Activated naive CD4-positive, alpha-beta T cell (primary cell): ENCODE measurements at places on chromosomes 6 and 20.

DNA sequence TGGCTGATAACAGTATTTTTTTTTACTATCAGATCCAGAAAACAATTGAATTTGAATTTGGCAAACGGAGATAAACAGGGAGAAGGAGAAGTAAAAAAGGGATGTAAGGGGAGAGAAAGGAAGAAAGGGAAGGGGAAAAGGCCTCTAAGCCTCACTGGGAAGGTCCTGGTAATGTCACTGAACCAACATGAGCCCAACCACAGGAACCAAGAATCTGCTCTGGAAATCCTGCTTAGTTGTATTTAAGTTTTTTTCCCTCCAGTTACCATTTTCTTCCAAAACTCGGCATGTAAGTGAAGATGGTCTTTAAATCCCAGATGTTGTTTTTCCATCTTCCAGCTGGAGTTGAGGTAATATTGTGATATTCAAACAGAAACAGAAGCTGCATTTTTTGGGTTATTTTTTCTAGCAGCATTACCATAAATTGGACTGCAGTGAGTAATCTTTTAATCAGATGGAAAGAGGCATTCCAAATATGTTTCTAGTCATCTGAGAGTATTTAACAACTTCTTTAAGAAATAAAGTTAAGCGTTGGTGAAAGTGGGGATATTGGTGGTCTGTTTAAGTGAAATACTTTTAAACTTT is 91.1 kb downstream of the TXNDC5 start:
- no peak for DNase-seq

- no peak for DNase-seq
Observed at GRCh38 chr6:75210885-75211739, 5.3 kb upstream of the COL12A1 start.

DNA sequence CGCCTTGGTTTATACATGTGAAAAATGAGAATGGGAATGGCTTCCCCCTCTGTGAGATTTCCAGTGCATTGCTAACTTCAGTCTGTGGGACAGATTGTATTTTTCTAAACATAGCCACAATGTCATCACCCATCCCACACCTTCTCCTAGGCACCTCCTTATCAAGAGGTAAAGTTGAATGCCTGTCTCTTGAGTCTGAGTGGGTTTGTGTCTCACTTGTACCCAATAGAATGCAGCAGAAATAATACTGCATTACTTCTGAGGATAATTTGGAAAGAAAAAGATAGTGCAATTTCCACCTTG is 27.9 kb downstream of the RIN2 start:
- DNase-seq: no peak

DNA sequence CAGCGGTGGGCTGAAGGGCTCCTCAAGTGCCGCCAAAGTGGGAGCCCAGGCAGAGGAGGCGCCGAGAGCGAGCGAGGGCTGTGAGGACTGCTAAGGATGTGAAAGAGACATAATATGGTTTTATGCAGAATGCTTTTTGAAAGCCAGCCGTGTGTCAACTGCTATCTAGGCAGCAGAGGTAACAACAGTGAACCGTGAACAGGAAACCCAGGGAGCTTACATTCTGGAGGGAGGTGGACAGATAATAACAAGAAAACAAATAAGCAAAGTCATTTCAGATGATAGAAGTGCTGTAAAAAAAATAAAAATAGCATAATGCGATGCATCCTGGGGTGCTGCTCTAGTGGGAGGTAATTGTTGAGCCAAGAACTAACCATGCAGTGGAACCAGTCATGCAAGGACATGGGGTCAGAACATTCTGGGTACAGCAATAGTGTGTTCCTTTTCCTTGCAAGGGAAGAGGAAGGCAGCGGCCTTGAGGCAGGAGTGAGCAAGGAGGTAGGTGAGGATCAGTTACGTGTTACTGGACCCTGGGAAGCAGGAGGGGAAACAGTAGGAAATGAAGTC is 134.4 kb upstream of the TMEM170B start:
- DNase-seq: no peak

GRCh38 chr6:93437491-93437890 is 18.1 kb upstream of the EPHA7 start:
- no peak for DNase-seq

DNA sequence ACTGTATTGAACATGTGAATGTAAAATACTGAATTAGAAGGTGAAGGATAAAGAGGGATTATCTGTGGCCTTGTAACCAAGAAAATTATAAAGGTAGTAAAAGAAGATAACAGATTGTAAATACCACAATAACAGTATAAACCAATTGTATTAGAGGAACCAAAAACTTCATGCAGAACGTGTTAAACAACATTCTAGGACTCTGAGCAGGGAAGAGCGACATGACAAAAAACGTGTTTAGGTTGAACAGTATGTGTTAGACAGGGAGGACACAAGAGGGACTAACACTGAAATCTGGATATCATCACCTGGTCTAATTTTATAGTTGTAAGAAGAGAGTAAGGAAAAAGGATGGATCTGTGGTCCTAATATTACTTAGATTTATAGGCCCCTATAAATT is 259.0 kb upstream of the RUNX2 start:
- no peak for DNase-seq

- DNase-seq: peak; percentile 45
Observed at GRCh38 chr20:32521780-32522525, 63.2 kb downstream of the NOL4L start.

DNA sequence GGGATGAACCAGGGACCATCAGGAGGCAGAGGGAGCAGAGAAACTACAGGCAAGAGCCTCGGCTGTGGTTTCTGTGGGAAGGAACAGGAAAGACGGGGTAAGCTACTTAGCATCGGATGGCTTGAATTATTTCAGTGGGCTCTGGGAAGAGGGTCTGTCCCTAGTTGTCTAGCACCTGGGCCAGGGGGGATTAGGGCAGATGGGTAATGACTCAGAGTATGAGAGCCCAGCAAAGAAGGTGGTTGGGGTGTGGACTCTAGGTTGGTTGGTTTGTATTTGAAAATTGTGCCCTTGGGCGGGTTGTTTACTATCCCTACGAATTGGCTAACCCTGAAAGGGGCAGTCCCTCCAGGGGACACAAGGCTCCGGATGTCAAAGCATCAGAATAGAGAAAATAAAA is 148.5 kb upstream of the TAB2 start:
- DNase-seq: no peak

- DNase-seq: no peak
Observed at GRCh38 chr6:37251211-37251780, 6.3 kb upstream of the TBC1D22B start.

DNA sequence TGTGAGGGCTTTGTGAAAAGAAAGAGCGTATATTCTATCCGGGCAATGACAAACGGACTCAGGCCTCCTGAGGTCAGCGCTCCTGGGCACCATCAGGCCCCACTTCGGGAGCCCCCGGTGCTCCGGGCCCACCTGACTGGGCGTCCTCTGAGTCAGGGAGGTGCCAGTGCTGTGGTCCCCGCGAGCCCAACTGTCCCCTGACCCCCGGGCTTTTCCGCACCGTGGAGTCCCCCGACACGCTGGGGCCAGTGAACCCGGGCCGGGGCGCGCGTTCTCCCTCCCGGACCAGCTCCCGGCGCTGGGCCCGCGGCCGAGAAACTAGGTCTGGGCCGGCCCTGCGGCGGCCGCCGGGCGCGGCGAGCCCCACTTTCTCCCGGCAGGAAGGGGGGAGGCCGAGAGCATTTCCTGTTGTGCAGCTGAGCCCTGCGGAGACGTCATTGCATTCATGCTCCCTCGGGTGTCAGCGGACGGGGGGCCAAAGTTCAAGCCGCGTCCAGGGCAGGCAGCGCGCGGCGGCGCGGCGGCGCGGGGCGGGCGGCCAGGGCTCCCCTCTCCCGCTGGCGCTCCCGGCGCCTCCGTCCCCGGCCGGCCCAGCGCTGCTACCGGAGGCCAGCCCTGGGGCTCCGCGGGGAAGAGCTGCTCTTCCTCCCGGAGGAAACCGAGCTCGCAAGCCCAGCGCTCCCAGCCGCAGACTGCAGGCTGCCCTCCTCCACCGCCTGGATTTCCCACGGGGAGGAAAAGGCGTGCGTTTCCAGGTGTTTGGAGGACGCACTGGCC is 18.3 kb downstream of the HIVEP2 start:
- peak; percentile 26 for DNase-seq

GRCh38 chr6:4319981-4320683 is 184.8 kb upstream of the ECI2 start:
- no peak for DNase-seq

- no peak for DNase-seq
Observed at GRCh38 chr20:61759286-61760065, 306.2 kb downstream of the TAF4 start.

- no peak for DNase-seq
Observed at GRCh38 chr6:69220375-69220774, 576.4 kb downstream of the LMBRD1 start.

GRCh38 chr20:25077610-25078169 is 4.3 kb downstream of the VSX1 start:
- no peak for DNase-seq

- no peak for DNase-seq
Observed at GRCh38 chr6:146850238-146850896, 251.6 kb downstream of the ADGB start.

- no peak for DNase-seq
Observed at GRCh38 chr6:167571550-167571949, 246.7 kb downstream of the TTLL2 start.

- DNase-seq: no peak
Observed at GRCh38 chr20:18671203-18671710, 83.4 kb downstream of the DTD1 start.

- DNase-seq: no peak
Observed at GRCh38 chr6:22519237-22519636, 50.1 kb upstream of the HDGFL1 start.

DNA sequence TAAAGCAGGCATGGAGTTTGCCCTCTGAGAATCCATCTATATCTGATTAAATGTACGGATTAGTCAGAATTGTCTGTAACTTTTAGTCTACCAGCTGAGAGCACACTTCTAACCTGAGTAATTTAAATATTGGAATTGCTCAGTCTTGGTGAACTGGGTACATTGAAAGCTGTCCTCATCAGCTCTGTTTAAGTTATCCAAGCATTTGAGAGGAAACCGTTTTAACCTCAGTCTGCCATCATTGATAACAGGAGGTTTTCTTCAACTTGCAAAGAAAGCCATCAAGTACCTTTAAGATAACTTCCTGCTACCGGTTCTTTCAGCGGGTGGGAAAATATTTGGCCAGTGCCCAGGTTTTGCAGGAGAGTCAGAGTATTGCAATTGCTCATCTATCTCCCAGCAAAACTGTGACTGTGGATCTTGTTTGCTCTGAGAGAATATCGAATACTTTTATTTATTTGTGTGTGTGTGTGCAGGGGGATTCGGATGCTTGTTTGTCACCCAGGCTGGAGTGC is 31.1 kb upstream of the F13A1 start:
- no peak for DNase-seq

DNA sequence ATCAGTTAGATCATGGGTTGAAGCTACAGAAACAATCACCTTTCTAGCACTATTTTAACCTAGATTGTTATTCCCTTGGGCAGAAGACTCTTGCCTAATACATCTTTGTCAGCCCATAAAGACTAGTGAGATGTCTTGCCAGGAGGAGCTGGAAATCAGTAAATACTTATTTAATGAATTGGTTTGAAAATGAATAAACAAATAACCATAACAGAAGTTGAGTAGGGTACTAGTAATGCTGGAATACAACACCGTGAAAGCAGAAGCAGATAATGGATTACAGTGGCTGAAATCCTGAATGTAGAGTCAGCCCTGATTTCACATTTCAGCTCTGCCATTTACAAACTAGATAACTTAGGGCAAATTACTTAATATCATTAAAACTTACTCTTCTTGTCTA is 236.1 kb downstream of the PACRG start:
- no peak for DNase-seq

- no peak for DNase-seq
Observed at GRCh38 chr6:146551545-146551944, 7.9 kb downstream of the RAB32 start.

- DNase-seq: no peak
Observed at GRCh38 chr6:125951323-125951722, 5.2 kb upstream of the HINT3 start.

DNA sequence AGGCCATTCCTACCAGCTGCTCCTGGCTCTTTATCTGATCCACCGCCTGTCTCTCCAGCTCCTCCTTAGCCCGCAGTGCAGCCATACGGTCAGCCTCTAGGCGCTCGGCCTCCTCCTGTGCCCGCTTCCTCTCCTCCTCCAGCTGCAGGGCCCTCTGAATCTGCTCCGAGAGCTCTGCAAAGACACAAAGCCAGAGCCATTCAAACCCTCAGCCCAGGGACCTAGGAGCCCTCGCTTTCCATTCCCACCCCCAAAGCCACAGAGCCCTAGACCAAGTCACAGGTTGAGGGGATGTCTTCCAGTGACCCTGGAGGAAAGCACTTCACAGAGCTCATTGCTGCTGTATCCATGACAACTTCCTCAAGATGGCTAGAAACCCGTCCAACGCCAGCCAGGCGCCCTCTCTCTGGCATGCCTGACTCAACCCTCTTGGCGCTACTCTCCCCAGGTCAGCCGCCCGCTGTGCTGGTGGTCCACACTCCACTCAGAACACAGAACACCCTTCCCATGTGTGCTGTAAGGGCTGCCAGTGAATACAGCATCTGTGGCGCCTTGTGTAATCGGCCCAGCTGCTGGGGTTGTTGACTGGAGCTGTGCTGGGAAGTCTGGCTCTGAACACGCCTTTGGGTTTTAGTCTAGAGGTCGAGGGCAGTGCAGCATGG is 49.3 kb downstream of the EZR start:
- DNase-seq: no peak
